ENCODE measurements at places on chromosomes 6 and 20.
A peak's percentile ranks its signal among the peaks of the same experiment; 100 is the strongest.

- no peak for DNase-seq
Measured at GRCh38 chr6:159466926-159467325, 226.1 kb downstream of the SOD2 start.

DNA sequence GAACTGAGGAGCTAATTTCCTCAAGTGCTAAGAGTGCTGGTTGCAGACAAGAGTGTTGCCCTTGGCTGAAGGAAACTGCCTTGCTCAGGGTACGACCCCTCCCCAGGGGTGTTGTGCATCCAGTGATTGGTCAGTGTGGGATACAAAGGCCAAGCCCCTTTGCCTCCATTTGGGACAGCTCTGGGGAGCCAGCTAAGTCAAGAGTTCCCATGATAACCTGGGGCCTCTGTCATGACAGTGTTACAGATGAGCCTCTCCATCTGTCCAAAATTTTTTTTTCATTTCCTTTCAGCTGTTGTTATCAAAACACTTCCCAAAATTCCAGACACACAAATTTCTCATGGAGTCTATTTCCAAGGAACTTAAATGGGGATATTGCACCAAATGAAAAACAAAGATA is 93.3 kb downstream of the HS3ST5 start:
- DNase-seq = no peak

- no peak for DNase-seq
Measured at GRCh38 chr6:83307849-83308248, 114.7 kb downstream of the RWDD2A start.

- no peak for DNase-seq
Measured at GRCh38 chr6:109014606-109015005, 80.0 kb downstream of the SESN1 start.

DNA sequence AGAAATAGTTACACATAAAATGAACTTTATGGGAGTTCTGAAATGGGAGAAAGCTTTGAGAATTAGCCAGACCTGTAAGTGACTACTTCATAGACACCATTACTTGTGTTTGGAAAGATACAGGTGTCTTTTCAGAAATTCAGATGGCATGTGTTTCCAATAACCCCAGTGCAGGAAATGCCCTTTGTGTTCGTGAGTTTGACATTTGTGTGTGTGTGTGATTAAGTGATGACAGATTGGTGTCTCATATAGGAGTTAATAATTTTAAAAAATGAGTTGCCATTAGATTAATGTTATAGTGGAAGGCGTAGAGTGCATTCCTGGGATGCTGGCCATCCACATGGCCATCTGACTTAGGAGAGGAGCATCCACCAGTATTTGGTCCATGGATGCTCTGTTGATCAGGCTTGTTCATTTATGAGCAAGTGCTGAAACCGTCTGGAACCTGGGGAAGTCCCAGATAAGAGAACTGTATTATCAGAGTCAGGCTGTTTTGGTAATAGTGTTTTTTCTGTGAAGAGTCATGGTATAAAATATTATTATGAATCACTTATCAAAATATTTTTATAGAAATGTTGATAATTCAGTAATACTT is 3.1 kb downstream of the STK4 start:
- DNase-seq = peak; percentile 68

DNA sequence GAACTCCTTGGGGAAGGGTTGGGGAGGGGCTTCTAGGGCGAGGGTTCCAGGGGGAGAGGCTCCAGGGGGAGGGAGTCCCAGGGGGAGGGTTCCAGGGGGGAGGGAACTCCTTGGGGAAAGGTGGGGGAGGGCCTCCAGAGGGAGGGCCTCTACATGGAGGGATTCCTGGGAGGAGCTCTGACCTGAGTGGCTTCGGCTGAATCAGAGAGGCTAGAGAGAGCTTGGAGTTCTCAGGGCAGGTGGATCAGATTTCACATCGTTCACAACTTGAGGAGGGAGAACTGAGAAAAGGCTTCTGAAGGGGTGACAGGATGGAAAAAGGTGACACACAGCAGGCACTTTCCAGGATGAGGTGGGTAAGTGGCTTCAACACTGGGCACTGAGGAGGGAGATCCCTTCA is 49.1 kb downstream of the DAAM2 start:
- DNase-seq = no peak

- DNase-seq = no peak
Measured at GRCh38 chr6:76633259-76633658, 560.8 kb upstream of the IMPG1 start.

DNA sequence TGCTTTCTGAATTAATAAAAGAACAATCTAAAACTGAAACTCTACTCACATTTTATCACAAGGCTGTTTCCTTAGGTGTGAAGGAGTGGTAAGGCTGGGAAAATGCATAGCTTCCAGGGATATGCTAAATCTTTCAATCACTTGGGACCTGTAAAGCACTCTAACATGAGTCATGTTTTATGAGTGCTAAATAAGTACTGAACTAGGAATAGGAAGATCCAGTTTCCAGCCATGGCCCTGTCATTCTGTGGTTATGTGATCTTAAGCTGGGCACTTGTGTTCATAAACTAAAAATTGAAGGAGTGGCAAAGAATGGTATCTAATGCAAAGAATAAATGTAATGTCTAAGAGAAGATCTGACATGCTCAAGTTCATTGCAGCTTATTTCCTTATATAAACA is 6.1 kb upstream of the TMEM200A start:
- no peak for DNase-seq

- DNase-seq = no peak
Measured at GRCh38 chr6:123427008-123427407, 209.7 kb downstream of the TRDN start.

GRCh38 chr20:20824924-20825584 is 112.6 kb upstream of the RALGAPA2 start:
- DNase-seq = peak; percentile 40

GRCh38 chr6:33172688-33173534 is 19.4 kb downstream of the COL11A2 start:
- no peak for DNase-seq

- DNase-seq = no peak
Measured at GRCh38 chr6:147867433-147868226, 359.1 kb downstream of the SAMD5 start.

- no peak for DNase-seq
Measured at GRCh38 chr20:50674138-50674825, 17.1 kb downstream of the RIPOR3 start.

- no peak for DNase-seq
Measured at GRCh38 chr6:100379386-100379785, 85.3 kb downstream of the SIM1 start.

- no peak for DNase-seq
Measured at GRCh38 chr20:53815509-53815908, 221.9 kb upstream of the ZNF217 start.

DNA sequence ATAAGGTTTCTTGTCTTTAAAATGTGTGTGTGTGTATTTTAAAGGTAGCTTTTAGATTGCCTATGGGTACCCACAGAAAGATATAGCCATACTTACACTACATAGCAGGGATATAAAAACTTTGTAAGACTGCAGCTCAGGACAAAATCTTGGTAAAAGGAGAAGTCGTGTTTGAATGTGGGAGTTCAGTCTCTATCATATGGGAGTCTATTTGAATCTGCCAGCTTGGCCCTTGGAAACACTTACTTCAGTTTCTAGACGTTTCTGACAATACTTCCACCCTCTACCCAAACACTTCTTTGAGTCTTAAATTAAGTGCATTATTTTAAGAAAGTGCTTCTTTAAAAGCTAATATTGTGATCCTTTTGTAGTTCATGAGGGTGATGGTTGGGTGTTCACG is 155.7 kb downstream of the CARMIL1 start:
- no peak for DNase-seq

DNA sequence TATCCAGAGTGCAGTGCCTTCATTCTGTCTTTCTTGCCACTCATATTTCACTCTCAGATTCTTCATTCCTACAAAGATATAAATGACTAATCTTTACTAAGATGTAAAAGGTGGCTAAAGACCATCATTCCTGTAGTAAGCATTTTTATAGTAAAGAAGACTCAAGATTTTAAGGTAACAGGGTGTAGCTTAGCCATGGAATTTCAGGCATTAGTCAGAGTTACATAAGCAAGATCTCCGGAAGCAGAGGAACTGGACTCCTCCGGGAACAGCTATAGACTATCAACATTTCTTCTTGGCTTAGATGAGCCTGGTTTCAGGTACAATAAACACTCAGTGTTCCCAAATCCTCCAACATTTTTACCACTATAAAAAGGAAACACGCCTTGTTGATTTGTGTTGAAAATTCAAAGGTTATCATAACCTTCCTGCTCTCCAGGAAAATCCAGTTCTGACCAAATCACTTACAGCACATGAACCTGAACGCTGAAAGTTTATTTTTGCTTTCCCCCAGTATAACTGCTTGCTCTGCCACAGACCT is 23.7 kb downstream of the SERPINB1 start:
- no peak for DNase-seq

DNA sequence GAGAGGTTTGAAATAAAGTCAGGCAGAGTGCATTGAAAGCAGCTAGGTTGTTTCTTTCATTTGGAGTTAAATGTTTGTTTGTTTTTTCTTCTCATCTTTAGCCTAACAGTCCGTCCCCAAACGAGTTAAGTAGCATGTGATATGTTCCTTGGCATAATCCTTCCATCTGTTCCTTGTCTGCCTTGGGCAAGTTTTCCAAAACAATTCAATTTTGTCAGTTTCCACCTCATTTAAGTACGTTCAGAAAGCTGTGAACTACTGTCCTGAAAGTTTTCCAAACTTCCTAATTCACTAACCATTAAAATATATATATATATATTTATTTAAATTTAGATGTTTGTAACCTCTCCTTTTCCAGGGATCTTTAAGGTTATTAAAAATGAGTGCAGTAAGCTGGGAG is 61.8 kb upstream of the HDAC2 start:
- DNase-seq = no peak

GRCh38 chr6:75505424-75505823 is 11.8 kb upstream of the FILIP1 start:
- no peak for DNase-seq

GRCh38 chr20:62393335-62393665 is 6.4 kb downstream of the RPS21 start:
- no peak for DNase-seq

GRCh38 chr6:39839445-39839844 is 47.3 kb downstream of the DAAM2 start:
- no peak for DNase-seq

DNA sequence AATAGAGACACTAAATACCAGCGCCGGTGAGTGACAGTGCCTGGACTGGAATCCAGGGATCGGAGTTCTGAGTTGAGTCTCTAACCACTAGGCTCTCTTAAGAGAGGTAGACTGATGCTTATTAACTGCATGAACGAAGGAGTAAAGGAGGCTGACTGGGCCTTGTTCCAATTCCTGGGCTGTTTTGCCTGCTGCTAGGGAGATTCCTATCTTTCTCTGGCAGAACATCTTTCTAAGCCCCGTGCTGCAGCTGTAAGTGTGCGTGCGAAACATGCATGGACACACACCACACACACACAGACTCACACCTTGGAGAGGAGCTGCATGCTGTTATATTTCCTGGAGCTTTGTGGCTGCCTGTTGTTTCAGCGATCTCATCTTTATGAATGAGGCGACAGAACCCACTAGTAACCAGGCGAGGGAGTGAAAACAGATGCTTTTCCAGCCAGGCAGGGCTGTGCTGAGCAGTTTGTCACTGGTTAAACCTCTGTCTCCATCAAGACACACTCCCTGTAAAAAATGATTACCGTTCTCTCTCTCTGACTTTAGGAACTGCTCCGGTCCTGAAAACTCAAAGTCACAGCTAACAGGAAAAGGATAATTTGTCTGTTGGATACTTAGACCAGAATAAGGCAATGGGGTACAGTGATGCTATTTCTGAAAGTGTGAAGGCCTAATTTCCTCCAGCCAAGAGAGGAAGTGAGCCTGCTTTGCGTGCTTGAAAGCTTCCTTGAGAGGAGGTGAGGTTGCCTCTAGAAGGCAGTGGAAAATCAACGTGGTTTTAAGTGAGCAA is 157.4 kb upstream of the ZNF217 start:
- DNase-seq = peak; percentile 71

DNA sequence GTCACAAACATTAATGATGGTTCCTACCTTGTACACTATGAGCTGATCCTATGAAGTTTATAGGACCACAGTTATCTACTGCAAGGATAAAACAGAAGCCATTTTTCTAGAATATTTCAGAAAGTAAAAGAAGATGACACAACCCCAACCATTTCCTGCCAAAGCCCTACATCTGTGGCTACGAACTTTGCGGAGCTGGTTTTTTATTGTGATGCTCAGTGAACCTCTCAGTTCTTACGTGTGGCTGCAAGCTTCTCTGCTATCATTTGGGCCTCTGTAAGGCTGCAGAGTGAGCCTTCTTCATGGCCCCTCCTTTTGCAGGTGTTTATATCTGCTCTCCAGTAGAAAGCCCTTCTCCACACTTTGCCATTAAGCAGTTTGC is 17.8 kb upstream of the TAGAP start:
- peak; percentile 49 for DNase-seq

DNA sequence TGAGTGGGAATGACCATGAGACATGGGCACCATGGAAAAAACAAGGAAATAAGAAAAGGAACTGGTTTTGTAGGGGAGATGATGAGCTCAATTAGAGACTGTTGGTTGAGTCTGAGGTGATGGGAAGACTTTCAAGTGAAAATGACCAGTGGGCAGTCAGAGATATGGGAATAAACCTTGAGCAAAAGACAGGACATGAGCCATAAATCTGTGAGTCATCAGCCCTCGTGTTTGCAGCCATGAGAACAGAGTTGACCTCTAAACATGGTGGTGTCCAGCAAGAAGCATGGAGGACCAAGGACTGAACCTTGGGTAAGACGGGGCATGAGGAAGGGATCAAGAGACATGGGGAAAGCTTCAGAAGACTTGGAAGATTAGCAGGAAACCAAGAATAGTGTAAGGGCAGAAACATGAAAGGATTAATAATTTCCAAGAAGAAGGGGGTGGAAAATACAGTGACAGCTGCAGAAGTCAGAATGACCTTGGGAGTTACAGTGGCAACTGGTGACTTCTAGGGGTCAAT is 280.6 kb upstream of the PRDM1 start:
- DNase-seq = no peak

GRCh38 chr6:106745197-106745770 is 115.9 kb downstream of the QRSL1 start:
- no peak for DNase-seq

DNA sequence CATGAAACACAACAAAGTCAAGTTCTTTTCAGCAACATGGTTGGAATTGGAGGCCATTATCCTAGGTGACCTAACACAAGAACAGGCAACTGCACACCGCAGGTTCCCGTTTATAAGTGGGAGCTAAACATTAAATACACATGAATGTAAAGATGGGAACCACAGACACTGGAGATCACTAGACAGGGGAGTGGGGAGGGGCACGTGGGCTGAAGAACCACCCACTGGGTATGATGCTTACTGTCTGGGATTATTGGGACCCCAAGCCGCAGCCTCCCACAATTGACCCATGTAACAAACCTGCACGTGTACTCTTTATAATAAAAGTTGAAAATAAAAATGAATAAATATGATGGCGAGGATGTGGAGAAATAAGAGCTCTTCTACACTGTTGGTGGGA is 8.6 kb upstream of the RAET1G start:
- no peak for DNase-seq

GRCh38 chr6:12328701-12329100 is 38.5 kb downstream of the EDN1 start:
- DNase-seq = no peak
